CD4-positive, alpha-beta T cell treated with Interferon alpha-2 for 1 hour (primary cell): ENCODE measurements at places on chromosomes 16 and 17.

GRCh38 chr17:40843242-40843641 is 20.8 kb upstream of the KRT10 start:
- no peak for DNase-seq

DNA sequence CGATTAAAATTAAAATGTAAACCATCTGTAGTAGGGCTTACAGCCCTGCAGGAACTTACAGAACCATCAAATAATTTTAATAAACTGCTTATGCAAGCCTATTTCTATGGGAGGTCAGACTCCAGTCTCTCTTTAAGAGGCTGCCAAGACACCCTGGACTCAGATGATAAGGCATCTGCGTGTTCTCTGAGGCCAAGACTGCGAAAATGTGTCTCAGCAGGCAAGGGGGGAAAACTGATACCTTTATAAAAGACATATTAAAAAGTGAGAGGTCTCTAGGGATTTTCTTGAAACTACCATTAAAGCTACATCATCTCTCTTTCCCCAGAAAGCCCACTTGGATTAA is 32.2 kb downstream of the MPHOSPH6 start:
- DNase-seq: no peak

GRCh38 chr16:87707097-87707496 is 58.7 kb downstream of the KLHDC4 start:
- no peak for DNase-seq

DNA sequence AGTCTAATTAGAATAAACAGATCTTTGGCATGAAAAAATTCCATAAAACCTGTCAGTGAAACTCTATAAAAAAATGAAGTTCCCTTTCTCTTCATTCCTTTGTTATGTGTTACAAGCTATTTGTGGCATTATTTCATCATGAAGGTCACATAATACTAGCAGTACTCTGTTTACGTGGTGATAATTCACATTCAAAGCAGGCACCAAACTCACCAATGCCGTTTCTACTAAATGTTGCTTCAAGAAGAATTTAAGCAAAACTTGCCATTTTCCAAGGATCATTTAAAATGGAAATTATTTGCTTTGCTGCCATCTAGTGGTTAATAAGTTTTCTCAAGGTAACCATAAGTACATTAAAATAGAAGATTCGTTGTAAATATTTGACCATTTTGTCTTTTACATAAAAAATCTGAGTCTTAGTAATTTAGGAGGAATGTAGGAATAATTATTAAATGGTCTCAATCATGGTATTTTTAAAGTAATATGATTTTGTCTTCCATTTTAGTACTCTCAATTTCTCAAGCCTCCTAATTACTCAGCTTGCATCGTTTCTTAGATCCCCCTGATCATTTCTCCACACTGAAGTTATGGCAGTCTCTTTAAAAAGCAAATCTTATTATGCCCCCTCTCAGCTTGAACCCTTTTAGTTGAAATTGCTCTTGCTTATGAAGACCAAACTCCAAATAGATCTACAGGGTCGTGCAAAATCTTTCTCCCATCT is 80.8 kb downstream of the OMG start:
- peak; percentile 55 for DNase-seq
